Uterus (tissue), 4 donors: ENCODE measurements at places on chromosomes 11 and 22. TPM values are rescaled to one million over a fixed set of nuclear protein-coding genes. Genes with fewer than 3 reads are reported as not detected.

Gene MMP7
- total RNA-seq: 40.5 TPM

GRCh38 chr11:9377036-9377435 lies 7.4 kb upstream of the IPO7 start:
- no peak for DNase-seq

- DNase-seq: no peak
Observed at GRCh38 chr11:68724293-68724692, 27.0 kb downstream of the TESMIN start.

GRCh38 chr22:19197997-19198865 lies 19.7 kb upstream of the SLC25A1 start:
- no peak for DNase-seq

GRCh38 chr11:12276831-12277475 lies 100.4 kb upstream of the PARVA start:
- DNase-seq: peak; percentile 8

DNA sequence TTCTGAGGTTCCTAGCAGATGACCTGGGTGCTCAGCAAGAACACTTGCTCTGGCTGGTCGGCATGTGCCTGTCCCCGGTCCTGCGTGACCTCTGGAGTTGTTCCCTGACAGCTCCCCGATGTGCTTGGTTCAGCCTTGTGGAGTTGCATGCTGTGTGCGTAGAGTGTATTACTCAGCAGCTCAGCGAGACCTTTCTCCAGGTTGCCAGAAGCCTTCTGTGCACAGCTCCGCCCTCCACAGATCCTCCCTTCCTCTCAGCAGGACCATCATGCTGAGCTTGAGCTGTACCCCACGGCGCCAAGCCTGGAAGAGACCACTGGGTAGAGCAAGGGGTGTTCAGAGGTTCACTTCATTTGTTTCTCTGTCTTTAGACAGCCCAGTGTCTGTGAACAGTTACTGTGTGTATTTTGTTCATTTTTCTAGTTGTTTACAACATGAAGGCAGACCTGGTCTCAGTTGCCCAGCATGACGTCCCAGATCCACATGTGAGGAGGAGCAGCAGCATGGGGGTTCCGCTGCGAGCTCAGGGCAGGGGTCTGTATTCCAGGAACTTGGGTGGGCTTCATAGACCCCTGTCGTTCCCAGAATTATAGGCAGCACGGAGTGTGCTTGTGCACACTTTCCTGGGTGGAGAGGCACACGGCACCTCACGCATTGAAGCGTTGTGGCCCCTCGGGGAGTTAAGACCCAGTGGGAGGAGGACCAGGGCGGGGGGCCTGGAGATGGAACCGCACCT lies 148.6 kb downstream of the IGLL1 start:
- no peak for DNase-seq

GRCh38 chr22:26763633-26764361 lies 106.4 kb downstream of the MIAT start:
- no peak for DNase-seq
